Islet precursor cell (in vitro differentiated cells): ENCODE measurements at places on chromosomes 6 and 20.
A peak's percentile ranks its signal among the peaks of the same experiment; 100 is the strongest.

DNA sequence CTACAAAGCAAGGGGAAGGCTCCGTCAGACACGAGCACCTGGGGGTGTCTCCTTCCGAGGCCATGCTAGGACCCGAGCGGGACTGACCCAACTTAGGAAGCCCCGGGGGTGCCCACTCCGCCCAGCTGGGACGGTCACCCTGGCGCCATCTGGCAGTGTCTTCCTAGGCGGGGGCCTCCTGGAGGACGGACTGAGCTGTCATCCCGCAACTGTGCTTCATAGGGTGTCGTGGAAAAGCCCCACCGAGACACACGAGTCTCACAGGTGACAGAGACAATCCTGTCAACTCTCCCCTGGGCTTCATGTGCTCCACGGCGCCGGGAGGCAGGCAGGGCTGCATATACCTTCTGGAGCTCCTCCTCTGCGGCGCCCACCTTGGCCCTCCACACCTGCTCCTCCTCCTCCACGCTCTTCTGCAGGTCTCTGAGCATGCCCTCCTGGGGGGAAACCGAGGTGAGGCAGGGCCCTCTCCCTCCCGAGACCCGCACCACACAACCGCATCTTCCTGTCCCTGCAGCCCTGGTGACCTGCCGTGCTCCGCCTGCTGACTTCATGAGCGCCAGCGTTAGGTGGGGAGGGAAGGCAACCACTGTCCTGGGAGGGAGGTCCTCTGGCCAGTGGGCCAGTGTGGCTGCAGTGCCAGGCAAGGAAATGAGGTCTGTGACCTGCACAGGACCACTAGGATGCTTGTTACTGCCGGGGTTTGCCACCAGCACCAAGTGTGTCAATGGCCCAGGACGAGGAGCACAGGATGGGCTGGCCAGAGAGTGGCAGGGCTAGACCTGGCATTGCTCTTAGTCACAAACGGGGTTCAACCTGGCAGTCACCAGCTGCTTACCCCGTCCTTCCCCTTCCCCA, 50.7 kb downstream of the DSTN start:
- DNase-seq, result peak; percentile 43

DNA sequence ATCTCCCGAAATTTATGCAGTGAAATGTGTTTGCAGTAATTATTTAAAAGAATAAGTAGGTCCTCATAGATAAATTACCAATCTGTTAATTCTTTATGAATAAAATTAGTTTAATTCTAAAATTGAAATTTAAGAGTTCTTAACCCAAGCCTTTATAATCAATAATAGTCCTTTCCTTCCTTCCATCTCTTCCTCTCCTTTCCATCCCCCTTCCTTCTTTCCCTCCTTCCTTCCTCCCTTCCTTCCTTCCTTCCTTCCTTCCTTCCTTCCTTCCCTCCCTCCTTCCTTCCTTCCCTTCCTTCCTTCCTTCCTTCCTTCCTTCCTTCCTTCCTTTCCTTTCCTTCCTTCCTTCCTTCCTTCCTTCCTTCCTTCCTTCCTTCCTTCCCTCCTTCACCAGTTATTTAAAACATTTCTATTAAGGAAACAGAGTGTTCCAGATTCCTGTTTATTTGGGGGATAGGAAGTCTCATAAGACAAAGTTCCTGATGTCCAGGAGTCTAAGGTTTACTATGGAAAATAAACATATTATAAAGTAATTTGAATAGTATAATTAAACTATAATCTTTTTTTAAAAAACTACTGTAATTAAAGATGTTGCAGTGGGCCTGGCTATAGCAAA, 285.3 kb upstream of the NOX3 start:
- no peak for DNase-seq

DNA sequence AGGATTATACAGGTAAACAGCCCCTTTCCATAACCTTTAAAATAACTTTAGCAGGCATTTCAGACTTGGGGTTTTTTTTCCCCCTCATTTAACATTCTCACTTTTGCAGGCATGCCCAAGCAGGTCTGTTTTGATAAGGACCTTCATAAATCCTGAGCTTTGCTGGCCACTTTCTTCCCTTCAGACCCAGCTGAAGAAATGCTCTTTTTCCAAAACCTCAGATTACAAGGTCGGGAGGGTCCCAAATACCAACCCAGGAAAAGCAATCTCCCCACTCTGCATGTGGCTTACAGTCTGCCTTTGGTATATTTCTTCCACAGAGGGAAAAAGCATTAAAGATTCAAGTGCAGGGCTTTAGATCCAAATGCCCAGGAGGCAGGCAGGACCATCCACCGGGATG, 6.8 kb downstream of the NFATC2 start:
- no peak for DNase-seq

- no peak for DNase-seq
Measured at GRCh38 chr6:39602601-39603519, 122.3 kb downstream of the KIF6 start.

DNA sequence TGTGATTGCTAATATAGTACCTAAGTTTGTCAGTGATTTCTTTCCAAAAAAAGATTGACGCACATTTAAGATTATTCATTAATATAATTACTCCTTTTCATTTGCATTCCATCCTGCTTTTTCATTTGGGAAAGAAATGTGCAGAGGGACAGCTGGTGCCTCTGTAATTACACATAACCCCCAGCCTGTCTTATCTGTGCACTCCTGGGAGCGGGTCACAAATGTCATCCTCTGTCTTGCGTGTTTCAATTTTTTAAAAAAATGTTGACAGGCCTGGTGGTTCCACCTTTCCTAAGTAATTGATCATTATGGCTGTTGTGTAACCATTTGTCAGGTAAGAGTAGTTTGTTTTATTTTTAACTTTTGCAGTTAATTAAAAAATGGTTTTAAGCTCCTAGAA, 92.7 kb downstream of the SLX4IP start:
- DNase-seq, result no peak
